Dermis blood vessel endothelial cell (primary cell): ENCODE measurements at places on chromosomes 4 and X.

GRCh38 chr4:88219099-88219498 is 60.7 kb upstream of the ABCG2 start:
- DNase-seq: peak; percentile 79

DNA sequence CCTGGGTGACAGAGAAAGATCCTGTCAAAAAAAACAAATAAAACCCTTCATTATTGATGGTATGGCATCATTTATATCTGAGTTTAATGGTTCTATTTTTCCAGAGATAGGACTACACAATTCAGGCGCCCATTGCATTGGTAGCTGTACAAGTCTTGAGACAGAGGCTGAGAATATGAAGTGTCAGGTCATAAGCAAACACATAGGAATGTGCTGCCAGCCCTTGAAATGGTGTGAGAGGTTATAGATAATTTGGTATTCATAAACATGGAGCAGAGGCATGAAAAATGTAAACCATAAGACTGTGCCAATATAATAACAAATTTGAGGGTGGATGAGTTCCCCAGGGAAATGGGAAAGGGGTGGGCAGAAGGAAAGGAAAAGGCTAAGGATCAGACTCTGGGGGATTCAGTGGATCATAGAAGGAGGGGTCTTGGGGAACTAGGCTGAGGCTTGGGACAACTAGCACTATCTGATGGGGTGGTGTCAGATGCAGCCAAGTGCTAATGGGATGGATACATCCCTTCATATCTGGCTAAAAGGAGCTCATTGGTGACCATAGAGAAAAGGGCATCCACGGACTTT is 50.8 kb downstream of the MAOA start:
- no peak for DNase-seq

DNA sequence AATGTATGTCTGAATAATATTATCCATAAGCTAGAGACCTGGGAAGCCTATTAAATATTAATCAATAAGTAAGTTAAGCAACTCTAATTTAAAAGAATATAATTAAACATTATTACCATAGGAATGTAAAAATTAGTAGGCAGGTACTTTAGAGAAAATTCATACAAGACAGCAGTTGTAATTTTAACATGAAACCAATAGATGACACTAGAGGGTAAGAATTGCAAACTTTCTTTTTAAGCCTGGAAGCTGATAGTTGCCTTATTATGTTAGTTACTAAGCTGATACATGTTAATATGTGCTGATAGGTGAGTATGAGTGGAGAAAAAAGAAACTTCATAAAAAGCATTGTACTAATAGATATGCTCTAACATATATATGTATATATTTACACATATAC is 1157.4 kb downstream of the FAM133A start:
- DNase-seq: no peak

GRCh38 chrX:37075892-37076595 is 67.9 kb downstream of the FAM47C start:
- no peak for DNase-seq

GRCh38 chr4:7343081-7343655 is 91.6 kb downstream of the PSAPL1 start:
- no peak for DNase-seq

DNA sequence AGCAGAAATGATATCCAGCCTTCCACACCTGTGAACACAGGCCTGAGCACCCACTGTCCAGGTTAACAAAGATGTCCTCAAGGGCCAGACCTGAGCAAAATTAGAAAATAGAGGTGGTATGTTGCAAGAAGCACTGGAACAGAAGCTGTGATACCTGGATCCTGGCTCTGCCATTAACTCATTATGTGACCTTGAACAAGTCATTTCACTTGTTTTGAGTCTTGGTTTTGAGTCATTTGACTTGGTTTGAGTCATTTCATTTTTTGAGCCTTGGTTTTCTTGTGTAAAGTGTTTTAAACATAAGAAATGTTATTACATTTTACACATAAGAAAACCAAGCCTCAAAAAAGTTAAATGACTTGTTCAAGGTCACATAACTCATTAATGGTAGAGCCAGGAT is 2.9 kb upstream of the NWD2 start:
- no peak for DNase-seq

DNA sequence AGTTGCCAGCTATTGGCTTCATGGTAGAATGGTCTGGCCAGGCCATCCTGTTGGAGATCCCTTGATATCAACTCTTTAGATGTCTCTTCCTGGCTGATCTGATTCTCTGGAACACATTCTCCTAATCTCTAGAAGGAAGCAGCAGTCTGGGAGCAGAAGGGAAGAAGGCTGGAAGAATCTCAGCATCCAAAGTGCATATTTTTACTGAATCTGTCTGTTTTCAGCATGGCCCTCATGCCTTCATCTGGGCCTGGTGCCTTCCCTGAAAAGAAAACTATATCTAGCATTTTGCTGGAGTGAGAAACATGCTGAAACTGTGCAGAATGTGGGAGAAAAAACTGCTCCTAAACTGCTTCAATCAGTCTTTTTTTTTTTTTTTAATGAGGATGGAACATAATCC is 148.7 kb downstream of the REPS2 start:
- no peak for DNase-seq

DNA sequence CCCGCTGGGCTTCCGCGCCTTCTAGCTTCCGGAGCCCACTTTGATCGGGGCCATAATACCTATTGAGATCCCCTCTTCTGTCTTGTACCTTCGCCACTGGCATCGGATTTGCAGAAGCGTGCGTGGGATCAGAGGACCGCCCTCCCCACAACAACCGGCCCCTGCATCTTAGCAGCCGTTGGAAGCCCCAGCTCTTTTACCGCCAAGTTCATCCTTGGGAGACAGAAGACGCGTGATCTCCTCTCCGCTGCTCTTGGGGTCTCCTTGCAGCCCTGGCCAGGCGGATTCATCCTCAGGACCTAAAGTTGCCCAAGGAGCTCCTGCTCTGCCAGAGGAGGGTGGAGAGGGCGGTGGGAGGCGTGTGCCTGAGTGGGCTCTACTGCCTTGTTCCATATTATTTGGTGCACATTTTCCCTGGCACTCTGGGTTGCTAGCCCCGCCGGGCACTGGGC is 1.6 kb downstream of the SLIT2 start:
- DNase-seq: peak; percentile 6

DNA sequence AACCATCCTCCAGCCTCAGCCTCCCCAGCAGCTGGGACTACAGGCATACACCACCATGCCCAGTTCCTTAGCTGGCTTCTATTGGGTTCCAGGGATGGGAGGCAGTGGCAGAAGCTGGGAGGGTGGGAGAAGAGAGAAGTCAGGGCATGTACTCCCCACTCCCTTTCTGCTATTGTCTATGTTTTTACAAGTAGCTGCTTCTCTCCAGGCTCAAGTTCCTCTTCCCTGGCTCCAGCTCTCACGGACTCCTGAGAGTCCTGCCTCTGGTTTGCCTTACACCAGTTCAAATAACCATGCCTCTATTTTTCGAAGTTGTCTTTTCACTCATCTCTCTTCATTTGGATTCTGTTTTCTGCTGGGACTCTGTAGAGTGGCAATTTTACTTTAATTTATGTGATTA is 2.9 kb downstream of the TBC1D9 start:
- DNase-seq: no peak

DNA sequence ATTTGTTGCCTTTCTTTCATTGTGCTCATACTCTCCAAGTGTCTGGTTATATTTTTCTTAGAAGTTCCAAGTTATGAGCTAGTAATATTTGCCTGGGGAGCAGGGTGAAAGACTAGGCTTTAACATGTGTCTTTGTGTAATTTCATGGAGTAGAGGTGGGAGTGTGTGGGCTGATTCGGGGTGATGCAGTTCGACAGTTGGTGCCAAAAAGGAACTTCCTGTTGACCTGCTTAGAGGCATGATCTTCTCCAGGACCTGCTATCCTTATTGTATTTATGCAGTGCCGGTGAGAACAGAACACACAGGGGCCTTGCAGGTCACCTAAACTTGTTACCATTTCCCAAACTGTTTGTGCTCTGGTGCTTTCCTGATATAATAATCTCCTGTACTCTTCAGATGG is 21.2 kb downstream of the USP53 start:
- peak; percentile 63 for DNase-seq

- DNase-seq: peak; percentile 77
These were observed 436.2 kb downstream of the KCNIP4 start for GRCh38 chr4:21512353-21512752.

GRCh38 chr4:73447671-73448070 is 11.7 kb downstream of the AFP start:
- DNase-seq: no peak

DNA sequence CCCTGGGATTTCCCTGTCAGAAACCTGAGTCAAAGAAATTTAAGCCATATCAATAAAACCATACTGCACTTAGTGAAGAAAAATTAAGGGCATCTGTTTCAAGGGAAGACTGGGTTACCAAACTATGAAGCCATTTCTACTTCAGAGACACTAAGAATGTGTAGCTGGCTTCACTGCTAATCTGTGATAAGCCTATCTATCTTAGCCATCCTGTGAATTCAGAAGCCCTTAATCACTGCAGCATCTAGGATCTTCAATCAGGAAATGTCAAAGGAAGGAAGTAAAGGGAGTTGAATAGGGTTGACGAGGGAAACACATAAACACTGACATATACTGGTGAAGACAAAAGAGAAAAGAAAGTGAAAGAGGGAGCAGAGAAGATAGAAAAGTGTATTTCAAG is 777.6 kb upstream of the DIAPH2 start:
- peak; percentile 7 for DNase-seq

DNA sequence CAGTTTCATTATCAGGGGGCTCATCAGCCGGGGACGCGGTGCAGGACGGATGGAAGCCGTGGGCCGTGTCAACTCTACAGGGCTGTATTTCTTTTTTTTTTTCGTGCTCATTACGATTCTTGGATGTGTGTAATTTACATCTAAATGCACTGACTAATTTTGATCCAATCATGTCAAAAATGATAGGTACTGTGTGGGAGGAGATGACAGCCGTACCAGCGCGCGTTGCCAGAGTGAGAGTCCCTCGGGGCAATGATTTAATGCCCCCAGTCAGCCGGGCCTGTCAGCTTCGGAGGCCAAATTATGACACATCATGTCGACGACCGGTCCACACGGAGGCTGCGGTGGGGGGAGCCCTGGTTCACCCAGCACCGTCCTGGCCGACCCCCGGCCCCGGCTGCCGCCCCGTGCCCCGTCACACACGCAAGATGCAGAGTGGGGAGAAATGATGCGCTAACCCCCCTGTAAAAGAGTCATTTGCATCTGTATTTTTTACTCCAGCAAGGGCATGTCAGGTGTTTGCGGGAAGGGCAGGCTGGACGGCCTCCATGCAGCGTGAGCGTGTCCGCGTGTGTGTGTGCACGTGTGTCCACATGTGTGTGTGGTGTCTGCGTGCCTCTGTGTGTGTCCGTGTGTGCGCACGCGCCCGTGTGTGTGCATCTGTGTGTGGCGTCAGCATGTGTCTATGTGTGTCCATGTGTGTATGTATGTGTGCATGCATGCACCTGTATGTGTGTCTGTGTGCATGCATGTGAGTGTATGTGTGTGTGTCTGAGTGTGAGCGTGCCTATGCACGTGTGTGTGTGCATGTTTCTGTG is 74.3 kb upstream of the PPP2R3B start:
- DNase-seq: no peak

DNA sequence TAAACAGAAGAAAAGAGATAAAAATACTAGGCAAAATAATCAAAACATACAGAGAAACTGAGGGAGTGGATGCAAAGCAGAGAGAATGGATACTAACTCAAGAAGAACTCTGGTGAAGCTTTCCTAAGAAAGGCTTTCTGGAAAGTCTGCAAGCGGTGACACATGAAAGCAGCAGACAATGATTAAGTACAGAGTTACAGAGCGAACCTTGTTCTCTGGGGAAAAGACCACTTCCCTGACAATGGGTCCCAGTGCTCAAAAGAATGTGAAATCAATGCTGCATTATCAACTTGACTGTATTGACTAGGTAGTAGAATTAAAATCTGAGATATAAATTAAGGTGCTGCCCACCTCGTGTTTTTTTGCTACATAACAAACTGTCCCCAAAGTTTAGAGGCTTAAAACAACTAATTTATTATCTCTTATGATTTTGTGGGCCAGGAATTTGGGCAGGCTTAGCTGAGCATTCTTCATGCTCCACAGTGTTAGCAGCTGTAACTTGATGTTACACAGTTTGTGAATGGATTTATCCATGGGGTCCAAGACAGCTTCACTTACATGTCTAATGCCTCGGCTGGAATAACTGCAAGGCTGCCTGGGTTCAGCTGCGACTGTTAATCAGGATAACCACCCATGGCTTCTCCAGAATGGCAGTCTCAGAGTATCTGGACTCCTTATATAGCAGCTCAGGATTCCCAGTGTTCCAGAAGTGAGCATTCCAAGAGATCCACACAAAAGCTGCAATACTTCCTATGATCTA is 106.9 kb upstream of the INPP4B start:
- DNase-seq: no peak

DNA sequence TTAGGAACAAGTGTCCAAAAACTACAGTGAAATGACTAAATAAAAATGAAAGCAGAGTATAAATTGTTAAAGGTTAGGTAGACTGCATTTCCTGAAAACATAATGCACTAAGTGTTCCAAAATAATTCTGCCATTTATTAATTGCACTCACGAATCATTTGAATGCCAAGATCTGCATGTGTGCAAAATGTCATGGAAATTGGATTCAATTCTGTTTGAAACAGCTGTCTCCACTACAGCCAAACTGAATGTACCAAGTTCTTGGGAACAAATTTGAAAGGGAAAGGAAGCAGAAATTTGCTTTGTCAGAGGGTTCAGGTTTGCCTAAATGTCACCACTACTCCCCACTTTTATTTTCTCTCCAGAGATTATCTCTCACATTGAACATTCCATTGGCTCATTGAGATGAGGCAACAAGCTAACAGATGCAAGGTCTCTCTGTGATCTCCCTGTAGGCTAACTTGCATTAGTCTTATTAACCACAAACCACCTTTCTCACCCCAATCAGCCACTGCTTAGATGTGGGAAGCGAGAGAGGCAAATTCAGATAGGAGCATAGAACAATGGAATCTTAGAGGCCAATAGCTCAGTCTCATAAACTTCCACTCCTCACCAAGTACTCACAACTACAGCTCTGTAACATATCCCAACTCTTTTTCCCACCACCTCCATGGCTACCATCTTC is 226.6 kb downstream of the KDR start:
- DNase-seq: no peak

- DNase-seq: peak; percentile 42
These were observed 2.0 kb downstream of the TSPAN5 start for GRCh38 chr4:98656443-98656842.

- peak; percentile 92 for DNase-seq
These were observed 19.7 kb upstream of the SPON2 start for GRCh38 chr4:1192091-1192492.

DNA sequence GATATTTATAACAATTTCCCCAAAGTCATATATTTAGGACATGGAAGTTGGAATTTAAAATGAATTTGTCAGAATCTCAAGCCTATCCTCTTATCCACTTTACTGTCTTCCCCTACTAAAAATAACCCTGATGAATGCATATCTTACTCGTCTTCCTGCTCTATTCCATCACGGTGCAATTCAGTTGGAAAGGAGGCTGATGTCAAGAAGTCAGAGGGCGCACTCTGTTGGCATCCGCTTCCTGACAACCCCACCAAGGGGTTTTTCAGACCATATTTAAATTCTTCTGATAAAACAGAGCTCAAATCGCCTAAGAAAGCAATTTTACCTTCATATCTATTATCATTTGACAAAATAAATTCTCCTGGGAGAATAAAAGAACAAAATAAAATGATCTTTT is 233.5 kb downstream of the ARHGAP24 start:
- DNase-seq: peak; percentile 2
